Activated CD8-positive, alpha-beta T cell treated with anti-CD3 and anti-CD28 coated beads, Interleukin-2, amount 10 ng/mL, durations not matched to agents 7 days and 5 days (primary cell): ENCODE measurements at places on chromosomes 6 and 20.
A peak's percentile ranks its signal among the peaks of the same experiment; 100 is the strongest.

DNA sequence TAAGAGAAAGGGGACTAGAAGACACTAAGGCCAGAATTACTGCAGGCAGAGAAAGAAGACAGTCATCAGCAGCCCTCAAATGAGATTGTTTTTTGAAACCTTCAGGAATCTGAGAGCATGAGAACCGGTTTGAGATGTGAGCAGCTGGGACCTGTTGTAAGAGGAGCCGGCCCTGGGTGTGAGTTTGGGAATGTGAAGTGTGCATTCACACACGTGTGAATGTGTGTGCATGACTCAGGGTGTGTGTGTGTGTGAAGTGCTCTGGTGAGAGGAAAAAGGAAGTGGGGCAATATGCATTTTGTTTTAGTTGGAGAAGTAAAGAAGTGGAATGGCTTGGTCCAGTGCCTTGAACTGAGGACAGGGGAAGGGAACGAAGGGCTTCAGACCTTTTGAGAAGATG lies 4.3 kb downstream of the SCUBE3 start:
- H3K4me3 ChIP-seq, result no peak overlapping the region
- H3K36me3 ChIP-seq, result no peaks in the 10 kb centered on the region
- peaks cover 4% of the 10 kb centered on the region for H3K4me1 ChIP-seq

- H3K4me1 ChIP-seq, result peaks cover 47% of the 10 kb centered on the region
- no peaks in the 10 kb centered on the region for H3K27me3 ChIP-seq
- peak overlapping the region; percentile 63 for H3K27ac ChIP-seq
- peaks cover 45% of the 10 kb centered on the region for H3K36me3 ChIP-seq
Observed at GRCh38 chr20:44615876-44616603, 33.7 kb downstream of the PKIG start.

DNA sequence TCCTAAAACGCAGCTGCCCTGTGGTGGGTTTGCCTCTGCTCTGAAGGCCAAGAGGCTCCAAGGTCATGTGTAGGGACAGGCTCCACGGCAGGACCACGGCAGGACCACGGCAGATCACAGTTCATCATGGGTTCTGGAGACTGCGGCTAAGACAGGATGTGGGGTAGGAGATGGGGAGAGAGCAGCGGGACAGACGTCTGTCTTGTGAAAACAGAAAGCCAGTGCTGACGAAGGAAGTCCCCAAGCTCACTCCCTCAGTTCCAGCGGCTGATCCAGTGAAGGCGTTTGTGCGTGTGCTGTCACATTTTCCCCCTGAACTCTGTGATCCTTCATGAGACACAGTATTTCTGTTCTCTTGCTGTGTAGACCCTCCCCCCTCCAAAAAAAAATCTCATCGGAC lies 67.9 kb upstream of the PTGIS start:
- peaks cover 35% of the 10 kb centered on the region for H3K36me3 ChIP-seq
- DNase-seq, result no peak
- H3K4me3 ChIP-seq, result no peak overlapping the region

DNA sequence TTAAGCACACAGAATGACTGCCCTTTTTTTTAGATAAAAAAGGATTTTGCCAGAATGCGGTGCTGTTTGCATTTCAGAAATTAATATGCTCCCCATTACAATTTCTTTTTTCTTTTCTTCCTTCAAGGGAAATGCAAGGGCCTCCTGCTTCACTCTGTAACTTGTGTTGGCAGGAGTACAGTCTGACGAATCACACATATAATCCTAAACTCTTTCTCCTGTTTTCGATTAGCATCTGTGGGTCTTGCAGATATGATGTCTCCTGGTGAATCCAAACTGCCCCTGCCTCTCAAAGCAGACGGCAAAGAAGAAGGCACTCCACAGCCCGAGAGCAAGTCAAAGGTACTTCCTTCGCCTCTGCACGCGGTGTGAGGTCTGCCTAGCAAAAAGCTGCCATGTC lies 149.5 kb downstream of the TMEM242 start:
- no peak for DNase-seq
- H3K27ac ChIP-seq, result no peak overlapping the region
- H3K4me3 ChIP-seq, result no peak overlapping the region
- no peaks in the 10 kb centered on the region for H3K27me3 ChIP-seq
- peaks cover 2% of the 10 kb centered on the region for H3K36me3 ChIP-seq

- H3K4me3 ChIP-seq, result no peak overlapping the region
- no peaks in the 10 kb centered on the region for H3K4me1 ChIP-seq
- no peak overlapping the region for H3K27ac ChIP-seq
- no peak for DNase-seq
- no peaks in the 10 kb centered on the region for H3K36me3 ChIP-seq
Observed at GRCh38 chr6:148954934-148955333, 208.1 kb downstream of the UST start.

GRCh38 chr20:17785007-17785406 lies 85.2 kb downstream of the BANF2 start:
- no peak overlapping the region for H3K4me3 ChIP-seq
- H3K4me1 ChIP-seq, result peaks cover 5% of the 10 kb centered on the region
- no peak for DNase-seq
- H3K27me3 ChIP-seq, result peaks cover 8% of the 10 kb centered on the region
- no peak overlapping the region for H3K27ac ChIP-seq
- H3K36me3 ChIP-seq, result no peaks in the 10 kb centered on the region

GRCh38 chr6:89122625-89123024 lies 4.8 kb upstream of the SRSF12 start:
- no peak for DNase-seq
- peaks cover 2% of the 10 kb centered on the region for H3K4me1 ChIP-seq
- no peaks in the 10 kb centered on the region for H3K36me3 ChIP-seq
- no peak overlapping the region for H3K4me3 ChIP-seq
- peaks cover 17% of the 10 kb centered on the region for H3K27me3 ChIP-seq

- H3K27ac ChIP-seq, result no peak overlapping the region
- peaks cover 68% of the 10 kb centered on the region for H3K36me3 ChIP-seq
- H3K4me1 ChIP-seq, result no peaks in the 10 kb centered on the region
- no peak for DNase-seq
- H3K27me3 ChIP-seq, result no peaks in the 10 kb centered on the region
- no peak overlapping the region for H3K4me3 ChIP-seq
Observed at GRCh38 chr20:47232518-47232917, 124.0 kb downstream of the ZMYND8 start.

DNA sequence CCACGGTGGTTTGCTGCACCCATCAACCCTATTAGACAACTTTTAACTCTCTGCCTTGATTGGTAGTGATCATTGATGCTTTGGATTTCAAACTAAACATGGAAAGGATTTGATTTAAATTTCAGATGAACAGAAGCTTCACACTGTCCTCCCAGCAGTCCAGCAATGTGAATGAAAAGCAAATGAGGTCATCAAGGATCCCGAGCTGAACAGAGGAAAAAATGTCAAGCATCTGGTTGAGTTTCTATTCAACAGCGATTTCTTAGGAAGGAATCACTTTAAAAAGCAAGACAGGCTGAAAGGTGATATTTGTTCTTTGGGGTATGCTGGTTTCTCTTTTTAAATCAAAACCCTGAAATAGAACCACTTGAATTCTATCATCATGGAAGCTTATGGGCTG lies 10.6 kb upstream of the SAMD3 start:
- no peaks in the 10 kb centered on the region for H3K27me3 ChIP-seq
- H3K4me1 ChIP-seq, result peaks cover 10% of the 10 kb centered on the region
- DNase-seq, result no peak
- H3K4me3 ChIP-seq, result no peak overlapping the region
- peaks cover 4% of the 10 kb centered on the region for H3K36me3 ChIP-seq

DNA sequence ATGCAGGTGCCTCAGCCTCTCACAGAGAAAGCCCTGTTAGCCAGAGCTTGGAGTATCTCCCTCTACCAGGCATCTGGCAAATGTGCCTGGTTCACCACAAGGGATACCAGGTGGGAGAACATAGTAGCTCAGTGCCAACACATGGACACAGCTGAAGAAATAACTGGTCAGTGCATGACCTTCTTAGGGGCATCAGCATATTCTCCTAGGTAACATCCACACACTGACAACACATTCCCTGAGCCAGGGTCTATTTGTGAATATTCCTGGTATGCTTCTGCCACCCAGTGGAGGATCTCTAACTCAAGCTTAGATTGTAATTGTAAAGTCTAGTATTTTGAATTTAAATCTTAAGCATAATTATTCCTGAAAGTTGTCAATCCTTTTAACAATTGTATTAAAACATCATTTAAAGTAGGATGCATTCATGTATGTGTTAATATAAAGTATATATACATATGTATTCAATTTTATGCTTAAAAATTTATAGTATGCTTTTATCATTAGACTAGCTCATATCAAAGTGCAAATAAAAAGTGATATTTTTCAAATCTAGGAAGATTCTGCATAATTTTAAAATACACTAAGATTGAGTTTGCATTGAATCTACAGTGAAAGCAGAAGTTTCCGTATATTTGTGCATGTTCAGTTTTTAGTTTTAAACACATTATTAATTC lies 45.3 kb upstream of the COL21A1 start:
- no peaks in the 10 kb centered on the region for H3K27me3 ChIP-seq
- H3K27ac ChIP-seq, result no peak overlapping the region
- DNase-seq, result no peak
- H3K36me3 ChIP-seq, result no peaks in the 10 kb centered on the region
- H3K4me3 ChIP-seq, result no peak overlapping the region
